ENCODE measurements at places on chromosomes 3 and 15. TPM values are rescaled to one million over a fixed set of nuclear protein-coding genes. Genes with fewer than 3 reads are reported as not detected.

RTP4 gene
- total RNA-seq = 0.07 TPM

XYLB gene
- total RNA-seq = 2.6 TPM

CFAP100 gene
- not detected for total RNA-seq

FBXL2 gene
- 10.0 TPM for total RNA-seq

SOX14 gene
- not detected for total RNA-seq

ITIH1 gene
- total RNA-seq = not detected

C3orf70 gene
- not detected for total RNA-seq

RPLP1 gene
- 648 TPM for total RNA-seq

MYZAP gene
- 5.1 TPM for total RNA-seq

ACP3 gene
- total RNA-seq = 4.4 TPM

ANKUB1 gene
- total RNA-seq = 1.7 TPM

CPN2 gene
- not detected for total RNA-seq

ECT2 gene
- total RNA-seq = 34.8 TPM

SLC38A3 gene
- not detected for total RNA-seq

CCDC54 gene
- total RNA-seq = not detected

LRRC31 gene
- total RNA-seq = not detected
